Neural progenitor cell (in vitro differentiated cells): ENCODE measurements at places on chromosomes 3 and 15.
A peak's percentile ranks its signal among the peaks of the same experiment; 100 is the strongest.

GRCh38 chr3:141610939-141611338 is 124.1 kb downstream of the RASA2 start:
- no peak for DNase-seq

DNA sequence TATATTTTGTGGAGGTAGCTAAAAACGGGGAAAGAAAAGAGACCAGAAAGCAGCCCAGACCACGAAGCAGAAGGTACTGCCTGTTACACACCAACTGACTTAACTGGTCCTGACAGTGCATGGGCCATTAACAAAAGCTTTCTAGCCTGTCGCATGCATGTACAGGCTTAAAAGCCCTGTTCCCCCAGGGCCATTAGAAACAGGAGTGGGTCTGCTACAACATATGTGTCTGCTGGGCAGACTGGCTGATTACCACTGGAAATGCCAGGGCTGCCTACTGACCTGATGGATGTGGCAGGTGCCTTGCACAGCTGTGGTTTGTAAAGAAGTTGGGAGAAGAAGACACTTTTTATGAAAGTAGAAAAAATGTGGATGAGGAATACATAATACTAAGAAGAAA is 137.4 kb downstream of the GAP43 start:
- no peak for DNase-seq

GRCh38 chr15:83844742-83845141 is 190.8 kb downstream of the ADAMTSL3 start:
- DNase-seq = no peak

GRCh38 chr3:114640126-114640525 is 346.3 kb downstream of the TIGIT start:
- DNase-seq = peak; percentile 50

GRCh38 chr15:26037369-26037768 is 174.2 kb upstream of the ATP10A start:
- no peak for DNase-seq

DNA sequence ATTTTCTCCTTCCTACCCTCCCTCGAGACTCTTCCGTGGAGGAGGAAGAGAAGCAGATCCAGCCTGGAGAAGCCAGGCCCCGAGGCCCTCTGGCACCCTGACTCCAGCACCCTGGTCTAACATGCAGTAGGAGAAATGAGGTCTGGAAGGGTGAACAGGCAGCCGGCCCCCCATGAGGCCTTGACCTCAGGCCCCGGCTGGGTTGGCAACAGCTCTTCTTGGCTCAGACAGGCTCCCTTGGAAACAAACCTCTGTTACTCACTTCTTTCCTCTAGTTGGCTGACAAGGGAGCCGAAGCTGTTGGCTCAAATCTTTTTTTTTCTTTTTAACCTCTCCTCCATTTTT is 73.4 kb downstream of the CPN2 start:
- no peak for DNase-seq

DNA sequence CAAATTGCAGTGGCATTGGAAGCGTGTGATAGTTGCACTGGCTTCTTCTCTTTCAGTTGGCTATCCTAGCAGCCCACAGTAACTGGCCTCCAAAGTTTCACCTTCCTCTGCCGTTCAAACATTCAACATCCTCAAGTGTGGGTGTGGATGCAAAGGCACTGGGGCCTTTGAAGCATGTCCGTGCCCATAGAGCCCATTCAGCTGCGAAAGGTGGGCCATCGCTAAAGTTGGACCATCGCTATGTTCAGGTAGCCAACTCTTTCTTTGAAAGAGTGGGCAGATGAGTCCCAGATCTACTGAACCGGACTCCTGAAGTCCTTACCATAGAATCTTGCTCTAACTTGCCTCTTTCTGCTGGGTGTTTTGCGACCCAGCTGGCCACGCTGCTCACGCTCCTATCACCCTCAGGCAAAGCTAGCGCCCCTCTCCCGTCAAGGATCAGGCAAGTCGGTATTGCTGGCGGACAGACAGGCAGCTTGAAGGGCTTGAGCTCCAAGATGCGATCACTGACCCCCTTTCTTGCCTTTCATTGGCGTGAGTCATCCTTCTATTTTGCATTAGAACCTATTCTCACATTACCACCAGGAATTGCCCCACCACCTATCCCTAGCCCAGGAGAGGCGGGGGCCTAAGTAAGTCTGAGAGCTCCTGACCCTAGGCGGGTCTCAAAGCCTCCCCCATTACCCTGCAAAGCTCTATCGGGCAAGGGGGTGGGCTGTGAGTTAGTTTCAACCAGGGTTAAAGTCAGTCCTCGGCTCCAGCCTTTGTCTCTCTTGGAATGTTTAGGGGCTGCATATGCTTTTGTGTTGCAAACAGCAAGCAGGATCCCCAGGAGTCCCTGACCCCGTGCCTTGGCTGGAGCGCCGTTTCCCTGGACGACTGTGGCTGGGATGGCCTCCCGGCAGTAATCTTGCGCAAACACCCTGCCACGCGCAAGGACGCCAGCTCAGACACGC is 28.7 kb downstream of the ZIC4 start:
- DNase-seq = peak; percentile 79

DNA sequence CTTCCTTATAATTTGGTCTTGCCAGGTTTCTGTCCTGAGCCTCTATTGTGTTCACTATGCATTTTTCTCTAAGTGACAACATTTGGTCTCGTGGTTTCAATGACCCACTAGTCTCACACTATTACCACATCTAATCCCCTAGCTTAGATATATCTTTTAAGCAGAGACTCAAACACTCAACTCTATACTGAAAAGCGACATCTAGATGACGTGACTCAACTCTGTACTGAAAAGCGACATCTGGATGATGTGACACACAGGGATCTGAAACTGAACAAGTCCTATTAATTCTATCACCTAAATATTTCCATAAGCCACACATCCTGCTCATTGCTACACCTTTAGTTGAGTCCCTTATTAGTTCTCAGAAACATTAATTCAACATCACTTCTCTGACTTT is 141.7 kb upstream of the MBNL1 start:
- DNase-seq = no peak

DNA sequence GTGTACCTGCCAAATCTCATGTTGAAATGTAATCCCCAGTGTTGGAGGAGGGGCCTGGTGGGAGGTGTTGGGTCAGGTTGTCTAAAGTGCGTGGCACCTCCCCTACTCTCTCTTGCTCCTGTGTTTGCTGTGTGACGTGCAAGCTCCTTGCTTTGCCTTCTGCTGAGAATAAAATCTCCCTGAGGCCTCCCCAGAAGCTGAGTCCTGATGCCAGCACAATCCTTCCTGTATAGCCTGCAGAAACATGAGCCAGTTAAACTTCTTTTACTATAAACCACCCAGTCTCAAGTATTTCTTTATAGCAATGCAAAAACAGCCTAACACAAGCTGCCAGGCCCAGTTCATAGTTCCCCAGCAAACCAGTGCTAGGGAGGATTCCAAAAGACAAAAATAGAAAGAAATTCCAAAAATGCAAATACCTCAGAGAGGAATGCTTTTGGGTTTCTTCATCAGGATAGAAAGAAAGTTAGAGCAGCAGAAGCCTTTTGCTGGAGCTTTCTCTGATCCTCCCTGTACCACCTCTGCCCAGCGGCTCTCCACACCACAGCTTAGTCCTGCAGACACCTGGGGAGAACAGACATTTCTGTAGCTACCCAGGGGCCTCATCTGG is 25.9 kb upstream of the CDV3 start:
- DNase-seq = no peak

DNA sequence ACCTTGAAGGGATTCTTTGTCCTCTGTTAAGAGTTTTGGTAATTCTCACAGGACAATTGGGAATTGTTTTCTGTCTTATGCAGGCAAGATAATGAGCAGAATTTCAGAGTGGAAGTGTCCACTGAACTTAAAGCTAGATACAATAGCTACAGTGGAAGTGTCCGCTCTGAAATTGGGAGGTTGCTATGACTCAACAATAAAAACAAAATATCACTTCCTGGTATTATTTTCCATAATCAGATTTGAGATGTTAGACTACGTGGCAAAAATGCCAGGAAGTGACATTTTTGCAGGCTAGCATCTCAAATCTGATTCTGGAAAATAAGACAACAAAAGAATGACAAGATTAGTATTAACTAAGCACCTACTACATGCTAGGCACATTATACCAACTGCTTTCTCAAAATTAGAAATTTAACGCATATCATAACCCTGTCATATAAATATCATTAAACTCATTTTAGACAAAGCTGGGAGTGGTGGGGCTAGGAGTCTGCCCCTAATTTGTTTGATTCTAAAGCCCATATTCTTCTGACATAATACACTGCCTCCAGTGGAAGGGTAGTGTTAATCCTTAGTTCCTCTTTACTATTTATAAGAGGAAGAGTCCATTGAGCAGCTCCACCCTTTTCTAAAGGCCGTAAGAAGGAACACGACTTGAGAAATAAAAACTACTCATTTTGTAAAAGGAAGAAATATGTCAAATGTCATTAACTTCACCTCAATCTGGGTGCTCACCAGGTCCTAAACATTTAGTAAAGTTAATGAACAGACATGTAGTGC is 266.9 kb upstream of the STT3B start:
- DNase-seq = no peak

- DNase-seq = no peak
Measured at GRCh38 chr3:14652-15051, 181.9 kb upstream of the CHL1 start.

- DNase-seq = no peak
Measured at GRCh38 chr15:85414495-85414894, 34.1 kb downstream of the AKAP13 start.

DNA sequence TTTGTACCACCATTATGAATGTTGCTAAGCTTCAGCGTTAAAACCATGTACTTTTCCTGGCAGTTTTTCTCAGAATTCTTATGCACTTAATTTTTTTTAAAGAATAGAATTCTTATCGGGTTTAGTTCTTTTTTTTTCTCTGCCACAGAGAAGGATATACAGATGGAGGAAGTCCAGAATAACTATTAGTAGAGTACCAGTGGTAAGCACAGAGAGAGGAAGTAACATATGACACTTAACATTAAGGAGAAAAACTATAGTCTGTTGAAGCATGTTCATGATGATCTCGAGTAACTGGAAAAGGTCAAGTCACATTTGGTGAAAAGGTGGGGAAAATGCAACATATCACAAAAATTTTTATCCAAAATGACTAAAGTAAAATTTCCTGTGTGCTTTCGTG is 68.9 kb downstream of the RNF13 start:
- DNase-seq = no peak

DNA sequence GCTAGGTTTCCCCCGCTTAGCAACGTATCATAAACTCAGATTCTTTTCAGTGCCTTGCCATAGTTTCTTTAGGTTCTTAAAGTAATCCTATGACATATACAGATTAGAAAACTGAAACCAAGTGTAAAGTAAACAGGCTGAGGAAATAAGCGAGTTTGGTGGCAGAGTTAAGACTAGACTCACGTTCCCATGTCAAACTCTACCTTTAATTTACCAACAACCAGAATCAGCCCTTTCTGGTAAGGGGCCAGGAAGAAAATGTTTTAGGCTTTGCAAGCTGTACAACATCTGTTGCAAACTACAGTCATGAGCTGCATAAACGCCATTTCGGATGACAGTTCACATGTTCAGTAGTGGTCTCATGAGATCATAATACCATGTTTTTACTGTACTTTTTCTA is 128.0 kb upstream of the PRICKLE2 start:
- DNase-seq = no peak

- DNase-seq = no peak
Measured at GRCh38 chr15:22918596-22919140, 61.5 kb downstream of the CYFIP1 start.

DNA sequence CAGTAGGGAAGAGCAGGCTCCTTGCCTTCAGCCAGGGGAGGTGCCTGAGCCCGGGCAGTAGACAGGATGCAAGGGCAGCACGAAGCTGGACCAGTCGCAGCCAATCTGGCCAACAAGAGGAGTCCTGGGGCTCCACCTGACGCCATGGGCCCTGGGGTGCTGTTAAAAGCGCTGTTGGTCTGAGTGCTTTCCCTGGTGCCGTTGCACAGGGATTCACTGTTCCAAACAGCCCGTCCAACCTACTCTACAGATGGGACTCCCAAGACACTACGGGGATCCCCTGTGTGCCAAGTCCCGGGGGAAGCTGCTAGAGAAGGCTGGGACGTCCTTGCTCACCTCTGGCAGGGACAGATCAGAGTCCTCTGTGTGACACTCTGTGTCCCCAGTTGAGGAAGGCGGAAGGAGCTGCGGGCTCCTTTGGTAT is 632 bp downstream of the CTSH start:
- DNase-seq = no peak

DNA sequence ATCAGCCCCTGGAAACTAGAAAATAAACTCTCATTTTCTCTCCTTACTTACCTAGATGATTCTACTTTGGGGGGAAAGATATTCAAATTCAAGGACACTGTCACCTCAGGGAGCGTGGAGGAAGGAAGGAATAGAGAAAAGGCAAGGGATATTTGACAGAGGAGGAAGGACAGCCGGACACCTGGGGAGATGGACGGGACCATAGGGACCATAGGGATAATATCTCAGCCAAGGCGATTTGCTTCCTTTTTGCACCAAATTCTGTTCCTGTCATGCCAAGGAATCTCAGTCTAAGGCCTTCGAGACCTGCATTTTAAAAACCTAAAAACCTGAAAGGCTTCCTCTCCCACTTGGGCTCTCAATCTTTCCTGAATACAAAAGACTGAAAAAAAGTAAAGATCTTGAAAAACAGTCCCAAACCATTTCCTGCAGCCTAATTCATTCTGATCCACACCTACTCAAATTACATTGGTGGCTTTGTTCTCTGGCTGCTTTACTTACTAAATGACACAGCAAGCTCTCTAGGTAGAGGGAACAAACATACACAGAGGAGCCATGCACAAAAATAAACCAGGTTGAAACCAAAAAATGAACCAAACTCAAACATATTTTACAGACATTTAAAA is 73.9 kb upstream of the SLC24A5 start:
- peak; percentile 60 for DNase-seq

GRCh38 chr15:90412356-90413194 is 24.5 kb downstream of the IQGAP1 start:
- no peak for DNase-seq

GRCh38 chr3:1423566-1424089 is 330.8 kb downstream of the CNTN6 start:
- no peak for DNase-seq

- no peak for DNase-seq
Measured at GRCh38 chr3:146561463-146561862, 17.1 kb upstream of the PLSCR1 start.

DNA sequence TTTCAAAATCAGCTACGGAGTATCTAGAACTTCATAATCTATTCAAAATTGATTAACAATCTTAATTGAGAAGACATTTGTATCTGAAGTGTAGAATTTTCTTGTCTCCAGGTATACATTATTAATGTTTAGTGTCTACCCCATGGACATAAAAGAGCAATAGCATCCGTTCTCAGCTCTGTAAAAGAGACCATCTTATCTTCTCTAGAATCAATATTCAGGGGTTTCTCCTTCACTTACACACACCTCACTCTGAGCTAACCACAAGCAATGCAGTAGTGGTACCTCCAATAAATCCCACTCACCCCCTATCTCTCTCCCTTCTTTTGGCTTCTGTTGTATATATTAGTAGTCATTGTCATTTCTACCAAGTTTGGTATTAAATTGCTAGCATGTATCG is 16.2 kb downstream of the MBNL1 start:
- no peak for DNase-seq

DNA sequence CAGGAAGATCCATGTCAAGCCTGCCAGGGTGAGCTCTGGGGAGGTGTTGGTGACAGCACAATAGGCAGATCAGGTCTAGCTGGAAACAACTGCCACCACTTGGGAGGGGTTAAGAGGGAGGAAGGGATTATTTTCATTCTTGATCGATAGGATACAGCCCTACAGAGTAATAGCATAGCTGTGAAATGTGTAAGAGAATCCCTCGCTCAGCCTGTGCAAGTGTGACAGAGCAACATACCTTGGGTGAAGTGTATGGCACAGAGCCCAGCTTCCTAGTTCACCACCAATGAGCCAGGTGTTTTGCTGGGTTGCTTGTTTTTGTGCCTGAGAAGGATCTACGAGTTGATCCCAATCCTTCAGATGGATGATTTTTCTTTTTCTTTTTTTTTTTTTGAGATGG is 9.2 kb upstream of the DCUN1D1 start:
- no peak for DNase-seq
